ENCODE measurements at places on chromosomes 16 and 17. TPM values are rescaled to one million over a fixed set of nuclear protein-coding genes. Genes with fewer than 3 reads are reported as not detected.

RASL10B gene
- total RNA-seq: 3.7 TPM

HSD17B2 gene
- total RNA-seq: 120 TPM

TBC1D28 gene
- total RNA-seq: not detected

NOD2 gene
- not detected for total RNA-seq

FBXW10 gene
- total RNA-seq: under 0.01 TPM
